ENCODE measurements at places on chromosomes 3 and 15.

DNA sequence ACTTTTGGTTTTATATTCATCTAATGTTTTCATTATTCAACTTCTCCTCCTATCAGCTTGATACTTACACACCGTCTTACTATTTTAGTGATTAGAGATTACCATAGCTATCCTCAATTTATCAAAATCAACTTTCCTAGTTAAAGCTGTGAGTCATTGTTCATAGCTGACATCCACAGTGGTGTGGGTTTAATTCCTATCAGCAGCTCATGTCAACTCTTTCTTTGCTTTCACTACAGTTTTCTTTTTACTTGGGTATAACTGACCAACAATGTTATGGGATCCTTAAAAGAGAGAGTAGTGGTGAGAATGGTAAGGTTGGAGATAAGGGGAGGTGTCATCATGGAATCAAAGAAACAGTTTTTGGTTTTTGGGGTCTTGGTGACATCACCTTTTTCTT lies 112.7 kb downstream of the NFKBIZ start:
- no peak for DNase-seq

DNA sequence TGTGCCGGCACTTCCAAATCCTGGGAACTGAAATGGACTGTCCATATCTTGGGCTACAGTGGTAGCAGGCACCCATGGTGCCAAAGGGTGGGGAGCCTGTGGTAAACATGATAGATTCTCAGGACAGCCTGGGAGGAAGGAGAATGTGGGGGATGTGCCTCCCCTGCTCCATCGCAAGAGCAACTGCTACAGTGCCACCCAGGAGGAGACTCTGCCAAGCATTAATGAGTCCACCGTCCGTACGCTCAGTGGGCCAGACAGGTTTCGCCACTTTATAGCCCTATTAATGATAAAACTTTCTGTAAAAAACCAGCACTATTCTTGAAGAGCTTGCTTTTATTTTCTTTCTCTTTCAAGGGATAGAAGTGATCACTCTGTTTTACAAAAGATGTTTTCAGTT lies 75.2 kb downstream of the FMN1 start:
- DNase-seq, result no peak

GRCh38 chr3:45599984-45600650 lies 5.6 kb downstream of the LIMD1 start:
- DNase-seq, result no peak

DNA sequence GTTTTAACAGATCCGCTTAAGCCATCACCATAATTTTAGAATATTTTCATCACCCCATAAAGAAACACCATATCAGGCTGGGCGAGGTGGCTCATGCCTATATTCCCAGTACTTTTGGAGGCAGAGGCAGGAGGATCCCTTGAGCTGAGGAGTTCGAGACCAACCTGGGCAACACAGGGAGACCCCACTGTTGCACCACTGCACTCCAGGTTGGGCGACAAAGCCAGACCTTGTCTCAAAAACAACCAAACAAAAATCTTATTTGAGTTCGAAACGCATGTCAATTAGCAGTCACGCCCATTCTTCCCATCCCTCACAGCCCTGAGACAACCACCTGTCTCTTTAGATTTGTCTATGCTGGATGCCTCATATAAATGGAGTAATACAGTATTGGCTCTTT lies 119.9 kb downstream of the KLF13 start:
- no peak for DNase-seq

GRCh38 chr3:40268802-40269524 lies 40.5 kb upstream of the EIF1B start:
- DNase-seq, result no peak

- DNase-seq, result no peak
Observed at GRCh38 chr3:72567474-72567873, 280.8 kb downstream of the SHQ1 start.
